Inflammatory macrophage (primary cell): ENCODE measurements at places on chromosomes 6 and 20.

DNA sequence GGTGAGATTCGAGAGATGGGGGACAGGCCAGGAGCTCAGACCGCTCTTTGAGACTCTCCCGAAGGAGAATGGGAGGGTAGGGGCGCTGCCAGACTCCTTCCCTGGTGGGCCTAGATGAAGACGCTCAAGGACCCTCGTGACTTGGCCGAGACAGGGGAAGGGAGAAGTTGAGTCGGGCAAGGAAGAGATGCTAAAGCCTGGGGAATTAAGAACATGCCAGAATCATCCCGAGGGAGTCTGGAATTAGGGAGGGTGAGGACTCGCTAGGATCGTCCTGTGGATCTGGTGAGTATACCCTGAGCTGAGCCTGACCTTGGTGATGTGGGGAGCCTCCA, 529 bp downstream of the UBE2C start:
- peak; percentile 5 for DNase-seq

DNA sequence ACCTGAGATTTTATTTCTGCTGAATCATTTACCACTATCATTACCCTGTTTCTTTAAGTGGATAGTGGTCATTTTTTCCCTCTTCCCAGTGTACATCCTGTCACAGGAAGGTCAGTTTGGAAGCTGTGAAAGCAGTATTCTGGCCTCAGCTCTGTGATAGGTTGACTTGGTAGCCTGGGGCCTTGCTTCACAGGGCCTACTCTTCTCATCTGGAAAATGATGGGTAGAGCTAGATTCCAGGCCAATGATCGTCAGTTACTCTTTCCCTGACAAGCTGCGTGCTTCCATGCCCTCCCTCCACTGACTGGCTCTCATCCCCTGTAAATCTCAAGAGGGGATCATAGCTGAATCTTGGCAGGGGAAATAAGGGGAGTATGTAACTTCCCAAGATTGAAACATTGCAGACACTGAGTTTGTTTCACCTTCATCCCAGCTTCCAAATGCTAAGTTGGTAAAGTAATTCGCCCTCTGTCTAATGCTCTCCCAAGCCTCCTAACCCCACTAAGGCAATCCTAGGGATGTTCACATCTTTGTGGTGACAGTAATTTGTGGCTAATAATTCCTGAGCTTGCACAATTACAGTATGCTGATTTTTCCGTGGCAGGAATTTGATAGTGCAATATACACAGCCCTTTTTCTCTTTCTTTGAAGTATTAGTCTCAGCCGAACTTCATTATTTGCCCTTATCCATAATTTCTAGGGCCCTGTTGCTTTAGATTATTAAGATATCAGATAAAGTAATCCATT, 51.2 kb downstream of the VAPB start:
- DNase-seq: no peak

DNA sequence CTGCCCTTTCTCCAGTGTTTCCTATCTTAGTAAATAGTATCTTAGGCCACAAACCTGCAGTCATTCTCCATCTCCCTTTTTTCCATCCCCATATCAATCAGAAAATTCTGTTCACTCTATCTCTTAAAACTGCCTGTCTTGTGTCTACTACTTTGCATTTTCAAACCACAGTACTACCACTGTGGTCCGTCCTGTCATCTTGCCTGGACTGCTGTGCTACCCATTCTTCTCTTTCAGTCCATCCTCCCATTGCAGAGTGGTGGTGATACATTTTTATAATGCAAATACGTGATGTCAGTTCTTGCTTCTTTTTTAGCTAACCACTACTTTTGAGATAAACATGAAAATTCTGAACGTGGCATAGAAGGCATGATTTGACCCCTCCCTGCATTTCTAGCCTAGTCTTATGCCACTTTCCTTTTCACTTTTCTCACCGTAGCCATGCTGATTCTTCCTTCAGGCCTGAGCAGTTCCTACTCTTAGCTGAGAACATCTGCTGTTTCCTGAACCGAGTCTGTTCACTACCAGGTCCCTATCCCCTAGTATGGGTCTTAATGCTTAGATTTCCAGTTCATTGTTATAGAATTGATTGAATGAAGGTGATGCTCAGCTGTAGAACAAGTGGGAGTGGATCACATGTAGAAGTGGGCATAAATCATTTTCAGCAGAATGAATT, 13.8 kb downstream of the TBPL1 start:
- no peak for DNase-seq

DNA sequence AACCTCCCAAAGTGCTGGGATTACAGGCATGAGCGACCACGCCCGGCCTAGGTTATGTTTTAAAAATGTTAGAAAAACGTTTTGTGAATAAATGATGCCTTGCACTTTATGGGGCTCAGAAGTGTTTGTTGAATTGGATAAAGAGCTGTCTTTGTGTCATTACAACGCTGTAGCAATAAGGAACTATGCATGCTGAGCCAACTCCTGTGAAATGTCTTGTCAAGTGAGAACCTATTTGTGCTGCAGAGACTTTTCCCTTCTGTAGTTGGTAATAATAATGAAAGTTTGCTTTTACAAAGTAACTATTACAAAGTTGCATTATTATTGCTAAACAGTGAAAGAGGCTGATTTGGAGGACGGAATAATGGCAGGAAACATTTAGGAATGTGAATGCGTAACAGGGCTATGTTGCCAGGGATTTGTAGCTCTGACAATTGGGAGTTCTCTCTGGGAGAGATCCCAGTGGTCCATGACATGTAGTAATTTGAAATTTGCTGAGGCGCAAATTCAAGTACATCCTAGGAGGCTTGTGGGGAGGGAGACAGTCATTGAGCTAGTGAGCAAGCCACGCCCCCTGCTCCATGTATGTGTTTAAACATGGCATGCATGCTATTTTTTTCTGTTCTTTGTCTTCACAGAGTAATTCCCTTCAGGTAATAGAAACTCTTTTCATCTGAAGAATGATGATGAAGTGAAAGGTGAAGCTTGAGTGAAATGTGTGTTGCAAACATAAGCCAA, 16.8 kb upstream of the BICRAL start:
- DNase-seq: no peak

DNA sequence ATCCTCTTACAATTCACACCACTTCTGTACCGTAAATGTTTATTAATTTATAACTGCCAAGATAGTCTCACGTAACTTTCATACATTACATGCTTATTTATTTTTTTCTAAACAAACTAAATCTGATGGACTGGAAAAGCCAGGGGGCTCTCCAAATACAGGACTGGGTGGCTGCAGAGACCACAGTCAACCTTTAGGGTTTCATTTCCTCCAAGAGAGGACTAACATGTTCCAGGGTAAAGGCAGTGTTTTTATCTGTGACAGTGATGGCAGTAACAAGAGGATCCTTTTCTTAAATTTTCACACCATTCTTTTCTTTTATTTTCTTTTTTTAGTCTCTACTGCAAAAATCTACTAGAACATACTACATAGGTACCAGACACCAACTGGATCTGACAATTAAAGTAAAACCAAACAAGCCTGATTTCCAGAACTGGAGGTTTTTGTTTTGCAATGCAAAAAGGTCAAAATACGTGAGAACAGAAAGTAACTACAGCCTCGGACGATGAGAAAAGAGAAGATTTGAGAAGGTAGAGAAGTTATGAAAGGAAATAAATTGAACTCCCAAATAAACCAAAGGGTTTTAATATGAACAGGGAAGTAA, 1.2 kb downstream of the LMBRD1 start:
- DNase-seq: no peak

GRCh38 chr6:19452495-19452894, 384.7 kb upstream of the ID4 start:
- no peak for DNase-seq

DNA sequence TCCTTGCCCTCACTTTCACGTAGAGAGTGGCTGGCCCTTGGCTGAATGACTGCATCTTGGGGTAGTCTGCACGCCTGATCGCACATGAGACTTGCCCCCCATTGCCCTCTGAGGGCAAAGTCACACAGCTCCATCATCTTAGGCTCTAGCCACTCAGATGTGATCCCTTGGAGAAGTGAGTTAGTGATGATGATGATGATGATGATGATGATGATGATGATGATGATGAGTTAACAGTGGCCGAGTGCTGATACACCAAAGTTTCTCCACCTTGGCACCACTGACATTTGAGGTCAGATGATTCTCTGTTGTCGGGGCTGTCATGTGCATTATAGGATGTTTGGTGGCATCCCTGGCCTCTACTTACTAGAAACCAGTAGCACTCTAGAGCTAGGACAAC, 84.0 kb downstream of the PREX1 start:
- no peak for DNase-seq

DNA sequence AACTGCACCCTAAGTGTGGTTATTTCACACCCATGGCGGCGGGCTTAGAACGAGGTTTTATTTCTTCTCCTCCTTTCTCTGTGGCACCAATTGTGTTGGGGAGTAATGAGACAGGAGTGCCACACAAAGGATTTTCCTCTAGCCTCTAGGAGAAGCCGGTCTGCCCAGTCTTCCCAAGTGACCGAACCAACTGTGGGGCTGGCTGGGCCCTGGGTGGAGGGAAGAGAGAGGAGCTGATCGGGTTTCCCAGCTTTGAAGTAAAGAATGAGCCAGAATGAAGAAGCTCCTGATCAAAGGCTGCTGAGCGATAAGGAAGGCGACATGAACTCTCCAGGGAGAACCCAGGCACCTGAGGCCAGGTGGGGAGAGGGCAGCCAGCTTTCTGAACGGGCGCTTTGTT, 616.0 kb upstream of the BTBD3 start:
- no peak for DNase-seq
